T-helper 2 cell (primary cell): ENCODE measurements at places on chromosomes 16 and 17.

GRCh38 chr16:71758293-71758760, 33.8 kb upstream of the PHLPP2 start:
- DNase-seq = no peak

DNA sequence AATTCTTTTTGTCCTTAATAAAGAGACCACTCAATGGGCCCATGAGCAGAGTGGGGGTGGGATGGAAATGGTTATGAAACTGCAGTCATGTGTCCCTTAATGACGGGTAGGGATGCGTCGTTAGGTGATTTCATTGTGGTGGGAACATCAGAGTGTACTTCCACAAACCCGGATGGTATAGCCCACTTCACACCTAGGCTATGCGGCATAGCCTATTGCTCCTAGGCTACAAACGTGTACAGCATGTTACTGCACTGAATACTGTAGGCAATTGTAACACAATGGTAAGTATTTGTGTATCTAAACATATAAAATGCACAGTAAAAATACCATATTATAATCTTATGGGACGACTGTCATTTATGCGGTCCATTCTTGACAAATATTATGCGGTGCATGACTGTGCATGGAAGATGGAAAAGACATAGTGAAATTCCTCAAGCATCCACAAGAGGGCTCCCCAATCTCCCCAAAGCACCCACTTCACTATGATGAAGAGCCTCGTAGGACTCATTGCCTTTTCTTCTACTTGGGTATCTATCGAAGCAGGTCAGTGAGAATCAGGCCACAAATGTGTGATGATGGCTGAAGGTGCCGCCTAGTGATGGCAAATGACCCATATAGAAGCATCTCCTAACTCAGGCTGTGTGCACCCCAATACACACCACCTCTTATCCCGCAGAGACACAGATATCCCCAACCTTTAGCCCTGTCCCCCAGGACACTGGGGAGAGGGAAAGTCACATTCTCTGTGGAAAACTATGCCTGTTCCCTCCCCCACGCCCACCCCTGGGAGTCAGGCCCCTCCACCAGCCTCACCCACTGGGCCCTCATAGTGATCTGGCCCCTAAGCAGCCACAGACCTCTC, 43.5 kb downstream of the TBX21 start:
- no peak for DNase-seq

GRCh38 chr17:65005858-65006257, 50.7 kb downstream of the GNA13 start:
- DNase-seq = no peak

GRCh38 chr17:43132117-43132516, 7.0 kb upstream of the BRCA1 start:
- DNase-seq = no peak

GRCh38 chr16:62545039-62545438, 508.8 kb upstream of the CDH8 start:
- no peak for DNase-seq
